Mesendoderm (in vitro differentiated cells): ENCODE measurements at places on chromosomes 4 and X.

DNA sequence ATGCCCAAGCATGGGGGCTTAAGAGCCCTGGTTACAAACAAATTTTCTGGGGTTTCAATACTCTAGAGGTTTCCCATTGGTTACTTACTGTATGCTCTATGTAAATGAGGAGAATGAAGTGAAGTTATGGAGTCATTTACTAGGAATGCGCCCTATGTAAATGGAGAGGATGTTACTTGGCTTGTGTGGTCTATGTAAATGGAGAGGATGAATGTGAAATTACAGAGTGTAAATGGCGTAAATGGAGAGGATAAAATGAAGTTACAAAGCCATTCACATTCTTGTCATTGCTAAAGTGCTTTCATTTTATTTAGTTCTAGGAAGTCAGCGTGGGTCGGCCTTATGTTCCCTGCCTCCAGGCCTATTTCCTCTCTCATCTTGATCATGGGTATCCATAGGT lies 810.5 kb upstream of the ADGRL3 start:
- peak; percentile 85 for DNase-seq

- DNase-seq: no peak
Measured at GRCh38 chr4:79851625-79852304, 221.3 kb downstream of the ANTXR2 start.

GRCh38 chrX:136626237-136626636 lies 21.7 kb upstream of the CD40LG start:
- DNase-seq: no peak

DNA sequence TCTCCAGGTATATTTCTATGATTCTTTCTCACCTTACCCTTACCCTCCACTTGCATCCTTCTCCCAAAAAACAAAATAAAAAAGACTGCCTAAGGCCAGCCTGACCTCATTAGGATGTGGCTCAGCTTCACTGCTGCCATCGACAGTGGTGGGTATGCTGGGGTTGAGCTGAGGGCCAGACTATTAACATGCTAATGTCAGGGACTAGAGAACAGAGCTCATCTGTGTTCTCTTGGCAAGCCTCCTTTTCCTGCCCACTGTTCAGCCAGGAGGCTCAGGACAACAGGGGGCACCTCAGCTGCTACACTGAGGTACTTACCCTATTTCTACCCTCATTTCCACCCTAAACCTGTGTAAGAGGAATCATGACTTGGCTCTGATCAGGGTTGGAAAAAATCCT lies 59.3 kb downstream of the MSN start:
- peak; percentile 7 for DNase-seq

DNA sequence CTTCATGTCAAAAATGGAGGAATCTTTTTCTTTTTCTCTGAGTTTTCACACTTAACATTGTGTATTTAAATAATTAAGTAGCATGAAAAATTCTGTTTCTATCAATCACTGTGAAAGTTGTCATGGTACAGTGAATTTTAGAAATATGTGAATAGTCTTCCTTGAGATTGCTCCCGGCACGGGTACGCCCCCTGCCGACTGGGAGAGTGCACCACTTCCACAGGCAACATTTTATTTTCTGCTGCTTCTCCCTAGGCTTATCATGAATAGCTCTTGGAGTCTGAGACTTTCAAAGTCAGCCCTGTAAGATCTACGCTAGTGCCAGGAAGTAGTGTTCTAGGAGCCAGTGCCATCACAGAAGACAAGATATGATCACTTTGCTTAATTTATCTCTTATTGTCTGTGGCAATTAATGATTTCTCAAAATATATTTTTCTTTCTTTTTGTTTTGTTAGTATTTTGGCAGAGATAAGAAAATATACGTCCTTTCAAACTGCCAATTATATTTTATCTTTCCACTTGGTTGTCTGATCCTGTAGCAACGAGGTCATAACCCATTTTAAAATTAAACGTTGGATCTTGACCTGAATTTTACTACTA lies 763.8 kb upstream of the AADAT start:
- DNase-seq: peak; percentile 74

GRCh38 chr4:24794916-24795665 lies at the start of gene SOD3:
Gene SOD3 (plus strand): TSS chr4:24795573. CDS start chr4:24799522, 3,949 bp downstream.
- DNase-seq: peak; percentile 91

DNA sequence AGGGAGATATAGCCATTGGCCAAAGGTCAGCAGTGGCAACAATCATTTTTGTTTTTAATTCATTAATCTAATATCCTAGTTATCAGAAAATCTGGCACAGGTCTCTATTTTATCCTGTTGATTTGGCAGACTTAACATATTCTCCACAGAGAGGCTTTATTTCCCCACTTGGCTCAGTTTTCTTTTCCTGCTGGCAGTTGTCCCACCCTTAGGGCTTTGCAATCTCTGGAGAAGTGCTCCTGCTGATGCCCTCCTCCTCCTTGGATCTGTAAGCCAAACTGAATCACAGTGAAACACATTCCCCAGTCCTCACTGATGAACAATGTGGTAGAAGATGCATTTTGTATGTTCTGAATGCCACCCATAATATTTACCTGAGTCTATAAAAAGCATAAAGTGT lies 889.7 kb downstream of the PDHA2 start:
- no peak for DNase-seq

DNA sequence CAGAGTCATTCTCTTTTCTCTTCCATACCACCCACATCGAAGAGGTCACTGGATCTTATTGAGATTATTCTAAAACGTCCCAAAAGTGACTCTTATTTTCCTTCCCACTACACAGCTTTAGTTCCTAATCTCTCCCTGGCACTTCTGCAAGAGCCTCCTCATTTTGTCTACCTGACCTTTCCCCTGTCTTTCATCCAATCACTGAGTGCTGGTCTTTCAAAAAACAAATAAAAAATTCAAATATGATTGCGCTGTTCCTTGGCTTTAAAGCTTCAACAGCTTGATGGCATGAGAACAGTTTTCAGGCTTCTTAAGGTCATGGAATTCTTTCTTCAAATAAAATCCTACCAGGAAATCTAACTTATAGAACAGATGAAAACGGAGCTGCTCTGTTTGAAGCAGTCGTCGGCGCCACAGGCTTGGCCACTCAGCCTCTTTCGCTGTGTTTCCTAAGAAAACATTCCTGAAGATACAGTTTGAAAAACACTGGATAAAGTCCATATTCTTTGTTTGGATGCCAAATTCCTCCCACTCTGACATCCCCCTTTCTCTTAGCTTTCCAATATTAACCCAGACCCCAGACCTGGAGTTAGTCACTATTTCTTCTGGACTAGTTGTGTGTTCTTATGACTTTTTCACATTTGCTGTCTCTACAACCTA lies 12.5 kb downstream of the SYTL5 start:
- no peak for DNase-seq

GRCh38 chr4:138404251-138404650 lies 162.1 kb upstream of the SLC7A11 start:
- no peak for DNase-seq

GRCh38 chr4:4502694-4503311 lies 39.0 kb downstream of the STX18 start:
- peak; percentile 15 for DNase-seq

GRCh38 chr4:10703156-10703555 lies 18.6 kb upstream of the CLNK start:
- DNase-seq: no peak
